ENCODE measurements at places on chromosomes 13 and 19.

DNA sequence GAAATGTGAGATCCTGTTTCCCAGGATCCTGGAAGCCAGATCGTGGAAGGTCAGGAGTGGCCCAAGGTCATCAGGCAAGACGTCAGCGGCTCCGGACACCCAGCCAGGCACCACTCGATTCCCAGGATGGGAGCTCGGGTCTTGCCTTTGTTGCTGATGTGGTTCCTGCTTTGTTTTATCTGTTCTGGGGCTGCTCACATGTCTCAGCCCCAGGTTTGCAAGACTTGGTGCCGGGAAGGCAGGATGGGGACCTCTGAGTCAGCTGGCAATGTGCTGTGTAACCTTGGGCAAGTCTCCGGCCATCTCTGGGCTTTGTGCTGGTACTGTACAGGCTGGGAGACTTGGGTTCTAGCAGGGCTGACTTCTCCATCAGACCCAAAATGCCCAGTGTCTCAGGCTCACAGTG lies 1.4 kb upstream of the FCHO1 start:
- H3K27ac ChIP-seq = no peak overlapping the region
- H3K4me1 ChIP-seq = peaks cover 17% of the 10 kb centered on the region
- no peaks in the 10 kb centered on the region for H3K27me3 ChIP-seq

DNA sequence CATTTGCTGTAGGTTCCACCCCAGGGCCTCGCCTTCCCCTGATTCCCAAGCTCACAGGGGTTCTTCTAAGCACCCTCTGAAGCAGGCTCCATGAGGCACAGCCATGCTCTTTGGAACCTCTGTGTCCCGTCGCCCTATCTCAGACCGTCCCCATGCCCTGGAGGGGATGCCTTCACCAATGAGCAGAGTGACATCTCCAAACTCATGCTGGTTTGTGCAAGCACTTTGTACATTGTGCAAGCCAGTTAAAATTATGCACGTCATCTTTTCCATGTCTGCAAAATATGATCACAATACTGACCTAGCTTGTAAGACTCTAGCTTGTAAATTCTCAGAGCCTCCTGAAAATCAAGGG lies 46.5 kb upstream of the RAP2A start:
- H3K27me3 ChIP-seq = no peaks in the 10 kb centered on the region
- H3K4me3 ChIP-seq = no peak overlapping the region
- no peak for DNase-seq
- peaks cover 7% of the 10 kb centered on the region for H3K36me3 ChIP-seq
- H3K27ac ChIP-seq = peak overlapping the region; percentile 31

GRCh38 chr13:50449465-50449864 lies 394.0 kb downstream of the DLEU7 start:
- no peak for DNase-seq
- no peak overlapping the region for H3K4me3 ChIP-seq
- peaks cover 13% of the 10 kb centered on the region for H3K4me1 ChIP-seq

- DNase-seq = no peak
- no peaks in the 10 kb centered on the region for H3K27me3 ChIP-seq
- peak overlapping the region; percentile 63 for H3K27ac ChIP-seq
- peak overlapping the region; percentile 24 for H3K4me3 ChIP-seq
- peaks cover 27% of the 10 kb centered on the region for H3K4me1 ChIP-seq
- no peaks in the 10 kb centered on the region for H3K36me3 ChIP-seq
These were observed 55.9 kb upstream of the SERP2 start for GRCh38 chr13:44317752-44318151.

GRCh38 chr13:27968316-27969081 lies 616 bp downstream of the CDX2 start:
- no peak for DNase-seq
- H3K27me3 ChIP-seq = peaks cover 79% of the 10 kb centered on the region
- H3K36me3 ChIP-seq = no peaks in the 10 kb centered on the region
- H3K4me3 ChIP-seq = no peak overlapping the region

GRCh38 chr13:113124211-113124970 lies 1.8 kb downstream of the F10 start:
- H3K36me3 ChIP-seq = no peaks in the 10 kb centered on the region
- H3K4me1 ChIP-seq = peaks cover 18% of the 10 kb centered on the region
- no peak for DNase-seq
- H3K27me3 ChIP-seq = no peaks in the 10 kb centered on the region
- no peak overlapping the region for H3K4me3 ChIP-seq
- no peak overlapping the region for H3K27ac ChIP-seq
